SW480 (cell line): ENCODE measurements at places on chromosomes 13 and 19.

- no peak for DNase-seq
Observed at GRCh38 chr19:2663920-2664571, 38.4 kb downstream of the GNG7 start.

DNA sequence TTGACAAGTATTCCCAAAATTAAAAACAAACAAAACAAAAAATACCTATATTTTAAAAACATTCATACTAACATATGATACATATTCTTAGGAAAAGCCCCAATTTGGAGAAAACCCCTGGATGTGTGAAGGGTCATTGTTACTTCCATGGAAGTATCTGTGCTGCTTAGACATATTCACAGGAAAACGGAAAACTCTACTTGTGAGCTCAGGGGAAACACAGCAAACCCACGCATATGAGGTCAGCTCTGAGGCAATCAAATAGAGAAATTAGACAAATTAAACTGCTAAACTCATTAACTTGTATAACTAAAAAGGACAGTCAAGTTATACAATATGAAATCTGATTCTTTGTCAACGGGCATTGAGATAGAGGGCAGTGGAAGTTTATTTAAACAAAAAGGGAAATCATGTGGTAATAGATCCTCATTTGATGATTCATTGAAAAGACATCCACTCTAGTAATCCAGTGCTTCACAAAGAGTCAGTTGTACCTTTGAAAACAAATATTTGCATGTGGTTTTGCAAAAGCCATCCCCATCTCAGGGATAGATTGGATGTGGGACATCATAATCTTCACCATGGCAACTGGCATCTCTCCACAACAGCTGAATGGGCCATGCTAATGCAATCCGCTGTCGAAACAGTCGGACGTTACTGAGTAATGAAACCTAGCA lies 423.4 kb downstream of the ITGBL1 start:
- DNase-seq = peak; percentile 96

GRCh38 chr13:73482556-73482955 lies 423.8 kb downstream of the KLF5 start:
- no peak for DNase-seq

GRCh38 chr13:113536461-113537110 lies 46.1 kb upstream of the DCUN1D2 start:
- no peak for DNase-seq

GRCh38 chr13:70662231-70662940 lies 554.1 kb upstream of the KLHL1 start:
- no peak for DNase-seq

DNA sequence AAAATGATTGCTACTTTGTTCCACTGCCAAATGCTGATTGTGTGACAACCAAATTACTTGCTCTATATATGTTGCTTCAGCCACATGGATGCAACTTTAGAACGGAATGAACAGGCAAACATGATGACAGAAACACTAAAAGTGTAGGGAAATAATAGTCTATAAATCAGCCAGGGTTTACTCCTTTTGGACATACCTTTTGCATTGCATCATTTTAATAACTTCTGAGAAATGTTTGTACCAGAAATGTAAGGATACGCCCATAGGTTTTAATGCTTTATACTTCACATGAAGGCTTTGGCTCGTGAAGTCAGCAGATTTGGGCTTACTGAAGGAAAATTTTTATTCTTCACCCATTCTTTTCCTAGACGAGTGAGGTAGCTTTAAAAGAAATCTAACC lies 141.0 kb downstream of the POSTN start:
- no peak for DNase-seq

- DNase-seq = no peak
Observed at GRCh38 chr19:1563251-1563650, 4.9 kb downstream of the MEX3D start.

DNA sequence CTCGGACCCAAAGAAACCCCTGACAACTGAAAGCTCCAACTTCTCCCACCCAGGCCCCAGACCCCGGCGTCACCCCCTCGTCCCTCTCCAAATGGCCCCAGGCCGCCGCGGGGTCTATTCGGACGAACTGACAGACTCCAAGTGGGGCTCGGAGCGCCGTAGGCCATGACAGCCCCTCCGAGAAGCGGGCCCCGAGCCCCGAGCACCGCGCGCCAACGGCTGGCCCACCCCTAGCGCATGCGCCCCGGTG lies 360 bp downstream of the DDX39A start:
- no peak for DNase-seq

DNA sequence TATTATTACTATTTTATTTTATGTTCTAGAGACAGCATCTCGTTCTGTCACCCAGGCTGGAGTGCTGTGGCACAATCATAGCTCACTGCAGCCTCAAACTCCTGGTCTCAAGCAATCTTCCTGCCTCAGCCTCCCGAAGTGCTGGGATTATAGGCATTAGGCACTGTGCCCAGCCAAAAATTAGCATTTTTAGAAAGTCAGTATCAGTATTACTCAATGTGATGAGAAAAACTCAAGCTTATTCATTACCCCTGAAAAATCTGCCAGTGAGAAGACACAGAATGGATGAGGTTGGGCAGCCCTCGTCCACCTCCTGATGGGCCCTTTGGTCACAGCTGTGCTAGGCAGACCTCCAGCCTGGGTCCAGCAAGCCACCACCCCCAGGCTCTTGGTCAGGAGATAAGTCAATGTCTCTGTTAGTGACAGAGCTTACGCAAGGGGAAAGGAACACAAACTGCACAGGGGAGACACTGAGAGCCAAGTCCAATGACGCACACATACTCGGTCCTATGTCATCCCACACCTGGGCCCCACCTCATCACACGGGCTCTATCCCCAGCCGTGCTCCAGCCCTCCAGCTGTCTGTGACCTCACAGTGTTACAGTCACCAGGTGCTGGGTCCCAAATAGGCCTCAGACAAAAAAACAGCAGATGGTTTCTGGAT lies 19.8 kb downstream of the PEPD start:
- no peak for DNase-seq

DNA sequence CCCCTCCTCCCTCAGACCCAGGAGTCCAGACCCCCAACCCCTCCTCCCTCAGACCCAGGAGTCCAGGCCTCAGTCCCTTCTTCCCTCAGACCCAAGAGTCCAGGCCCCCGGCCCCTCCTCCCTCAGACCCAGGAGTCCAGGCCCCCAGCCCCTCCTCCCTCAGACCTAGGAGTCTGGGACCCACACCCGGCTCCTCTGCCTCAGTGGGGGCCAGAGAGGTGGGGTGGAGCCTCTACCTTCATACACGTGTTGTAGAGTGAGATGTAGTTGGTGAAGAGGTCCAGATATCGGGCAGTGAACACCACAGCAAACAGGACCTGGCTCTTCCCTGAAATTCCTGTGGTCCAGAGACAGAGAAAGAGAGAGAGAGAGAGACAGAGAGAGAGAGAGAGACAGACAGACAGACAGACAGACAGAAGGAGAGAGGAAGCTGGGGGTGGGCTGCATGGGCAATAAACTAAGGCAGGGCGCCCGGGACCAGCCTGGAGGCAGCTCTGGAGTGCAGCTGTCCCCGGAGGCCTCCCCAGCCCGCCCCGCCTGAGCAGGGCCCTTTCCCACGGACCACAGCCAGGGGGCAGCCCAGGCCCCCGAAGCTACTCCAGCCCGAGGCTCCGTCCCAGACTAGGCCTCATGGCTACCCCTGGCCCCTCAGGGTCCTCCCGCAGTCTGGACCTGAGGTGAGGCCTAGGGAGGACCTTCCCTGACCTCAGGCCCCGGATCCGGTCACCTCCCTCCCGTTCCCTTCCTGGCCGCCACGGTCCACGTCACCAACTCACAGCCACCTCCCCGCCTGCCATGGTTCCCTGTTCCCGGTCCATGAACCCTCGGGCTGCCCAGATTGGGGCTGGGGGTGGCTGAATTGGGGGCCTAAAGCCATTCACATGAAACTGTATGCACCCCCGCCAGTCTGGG lies 907 bp downstream of the KDELR1 start:
- peak; percentile 64 for DNase-seq

GRCh38 chr13:31094331-31095015 lies 67.2 kb downstream of the HSPH1 start:
- no peak for DNase-seq

DNA sequence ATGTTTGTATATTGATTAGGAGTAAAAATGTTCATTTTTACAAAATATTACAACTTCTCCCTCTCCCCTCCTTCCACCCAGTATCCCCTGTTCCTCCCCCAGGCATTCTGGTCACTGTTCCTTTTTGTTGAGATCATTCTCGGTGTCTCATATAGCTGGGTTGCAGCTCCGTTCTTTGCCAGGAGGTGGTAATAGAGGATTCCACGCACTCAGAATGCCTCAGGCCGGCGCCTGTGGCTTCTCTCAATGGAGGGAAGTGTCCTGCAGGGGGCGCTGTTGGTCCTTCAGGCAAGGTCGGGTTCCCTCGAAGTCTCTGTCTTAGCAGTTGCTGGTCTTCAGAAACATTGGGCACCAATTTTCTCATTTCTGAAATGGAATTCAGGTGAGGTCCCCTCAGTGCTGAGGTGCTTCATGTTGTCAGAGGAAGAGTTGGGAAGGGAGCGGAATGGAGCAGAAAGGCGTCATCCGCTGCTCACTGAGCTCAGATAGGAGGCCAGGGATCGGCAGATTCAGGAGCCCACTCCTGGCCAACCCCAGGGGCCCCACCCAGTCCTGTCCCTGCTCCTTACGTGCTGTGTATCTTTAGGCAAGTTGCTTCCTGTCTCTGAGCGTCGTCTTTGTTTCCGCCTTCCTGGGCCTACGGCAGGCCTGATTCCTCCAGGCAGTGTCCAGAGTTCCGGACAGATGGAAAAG lies 10.3 kb upstream of the GARIN5A start:
- DNase-seq = peak; percentile 47

GRCh38 chr19:29529646-29530539 lies 4.1 kb downstream of the VSTM2B start:
- DNase-seq = no peak

- DNase-seq = no peak
Observed at GRCh38 chr19:30790056-30790680, 418.0 kb downstream of the ZNF536 start.

DNA sequence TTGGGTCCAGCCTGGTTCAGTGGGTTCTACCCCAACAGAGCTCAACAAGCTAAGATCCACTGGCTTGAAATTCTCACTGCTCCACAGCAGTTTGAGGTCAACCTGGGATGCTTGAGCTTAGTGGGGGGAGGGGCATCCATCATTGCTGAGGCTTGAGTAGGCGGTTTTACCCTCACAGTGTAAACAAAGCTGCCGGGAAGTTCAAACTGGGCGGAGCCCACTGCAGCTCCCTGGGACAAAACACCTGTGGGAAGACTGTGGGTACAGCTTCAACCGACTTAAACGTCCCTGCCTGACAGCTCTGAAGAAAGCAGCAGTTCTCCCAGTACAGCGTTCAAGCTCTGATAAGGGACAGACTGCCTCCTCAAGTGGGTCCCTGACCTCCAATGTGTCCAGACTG lies 1161.9 kb downstream of the UQCRFS1 start:
- DNase-seq = peak; percentile 49

DNA sequence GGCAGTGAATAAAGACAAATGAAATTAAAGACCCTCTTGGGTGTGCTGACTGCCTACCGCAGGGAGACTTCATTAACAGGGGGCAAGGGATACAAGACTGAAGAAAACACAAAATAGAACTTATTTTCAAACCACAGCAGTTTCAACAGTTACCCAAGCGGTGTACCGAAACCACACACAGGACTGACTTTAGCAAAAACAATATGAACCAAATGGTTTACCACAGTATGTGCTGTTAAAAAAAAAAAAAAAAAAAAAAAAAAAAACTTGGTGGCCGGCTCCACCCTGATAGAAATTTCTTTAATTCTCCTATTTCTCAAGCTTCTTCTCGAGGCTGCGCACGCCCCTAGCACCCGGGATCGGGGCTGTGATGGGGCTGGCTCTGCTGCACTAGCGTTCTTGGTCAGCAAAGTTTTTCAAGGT lies 42.6 kb downstream of the KLF2 start:
- DNase-seq = no peak

- DNase-seq = no peak
Observed at GRCh38 chr19:11426656-11427055, 7.5 kb upstream of the RGL3 start.

GRCh38 chr13:32430018-32430747 lies 2.3 kb upstream of the N4BP2L1 start:
- no peak for DNase-seq

DNA sequence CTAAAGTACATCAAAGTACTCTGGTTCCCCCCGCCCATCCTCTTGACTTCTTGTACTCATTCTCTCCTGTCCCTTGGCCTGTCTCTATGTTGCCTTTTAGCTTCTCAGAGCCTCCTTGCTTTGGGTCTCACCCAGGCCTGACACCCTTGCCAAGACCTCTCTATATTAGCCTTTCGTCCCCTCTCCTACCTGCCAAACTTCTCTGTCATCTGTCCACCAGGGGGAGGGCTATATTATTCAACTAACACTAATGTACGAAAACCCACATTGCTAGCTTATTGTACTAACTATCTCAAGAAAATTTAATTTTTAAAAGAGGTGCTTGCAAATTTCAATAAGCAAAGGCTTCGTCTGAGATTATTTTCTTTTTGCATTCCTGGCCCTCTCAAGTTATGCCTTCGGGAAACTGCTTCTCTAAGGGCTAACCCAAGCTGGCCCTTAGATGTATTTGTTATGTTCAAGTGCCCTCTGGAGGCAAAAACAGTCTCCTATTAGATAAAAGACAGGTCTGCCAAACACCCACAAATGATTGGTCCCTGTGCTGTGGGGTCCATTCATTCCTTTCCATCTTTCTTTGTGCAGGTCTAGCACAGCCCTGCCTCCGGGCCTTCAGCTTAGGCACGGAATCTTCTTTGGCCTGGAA lies 6.3 kb upstream of the MRPS31 start:
- peak; percentile 78 for DNase-seq

GRCh38 chr13:101792189-101792588 lies 339.7 kb downstream of the ITGBL1 start:
- no peak for DNase-seq

DNA sequence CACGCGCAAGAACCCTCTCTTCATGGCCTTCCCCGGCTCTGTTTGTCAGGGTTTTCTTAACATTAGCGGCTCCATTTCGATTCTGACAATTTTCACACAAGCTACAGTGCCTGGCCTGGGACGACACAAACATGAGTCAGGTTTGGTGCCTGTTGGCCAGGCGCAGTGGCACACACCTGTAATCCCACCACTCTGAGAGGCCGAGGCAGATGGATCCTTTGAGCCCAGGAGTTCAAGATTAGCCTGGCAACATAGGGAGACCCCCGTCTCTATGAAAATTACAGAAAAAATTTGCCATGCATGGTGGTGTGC lies 1.9 kb upstream of the RAB20 start:
- DNase-seq = no peak
